ENCODE measurements at places on chromosomes 16 and 17.

- no peak for DNase-seq
Observed at GRCh38 chr17:63503341-63503705, 19.8 kb upstream of the KCNH6 start.

GRCh38 chr17:17757956-17758845 is 76.9 kb downstream of the RAI1 start:
- DNase-seq: no peak

- DNase-seq: no peak
Observed at GRCh38 chr17:41167561-41167960, 460 bp downstream of the KRTAP4-3 start.

DNA sequence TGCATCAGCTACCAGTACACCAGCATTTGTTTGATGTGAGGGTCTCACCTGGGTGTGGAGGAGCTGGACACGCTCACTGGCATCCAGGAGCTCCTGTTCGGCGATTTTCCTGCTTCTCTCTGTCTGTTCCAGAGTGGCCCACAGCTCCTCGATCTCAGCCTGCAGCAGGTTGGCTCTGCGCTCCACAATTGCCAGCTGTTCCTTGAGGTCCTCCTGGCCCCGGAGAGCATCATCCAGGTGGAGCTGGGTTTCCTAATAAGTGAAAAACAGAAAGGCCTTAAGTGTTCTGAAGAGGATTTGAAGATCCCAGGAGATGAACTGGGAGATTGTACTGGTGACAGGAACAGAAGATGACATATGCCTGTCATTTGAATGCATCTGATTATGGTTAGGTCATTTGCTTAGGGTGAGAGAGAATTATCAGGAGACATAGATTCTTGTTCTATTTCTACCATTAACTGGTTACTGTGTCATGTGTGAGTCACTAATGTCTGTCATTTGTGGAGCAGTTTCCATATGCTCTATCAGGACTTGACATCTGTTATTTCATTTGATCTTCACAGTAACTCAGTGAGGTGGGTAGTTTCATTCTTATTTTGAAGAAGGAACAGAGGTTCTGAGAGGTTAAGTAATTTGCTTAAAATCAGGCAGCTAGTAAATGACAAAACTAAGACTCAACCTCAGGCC is 21.5 kb upstream of the MYH13 start:
- DNase-seq: no peak

- no peak for DNase-seq
Observed at GRCh38 chr17:80499961-80500665, 23.7 kb upstream of the NPTX1 start.

GRCh38 chr17:67386965-67387551 is 10.0 kb downstream of the PITPNC1 start:
- peak; percentile 90 for DNase-seq

GRCh38 chr17:79984045-79984840 is 51.4 kb downstream of the TBC1D16 start:
- DNase-seq: no peak

DNA sequence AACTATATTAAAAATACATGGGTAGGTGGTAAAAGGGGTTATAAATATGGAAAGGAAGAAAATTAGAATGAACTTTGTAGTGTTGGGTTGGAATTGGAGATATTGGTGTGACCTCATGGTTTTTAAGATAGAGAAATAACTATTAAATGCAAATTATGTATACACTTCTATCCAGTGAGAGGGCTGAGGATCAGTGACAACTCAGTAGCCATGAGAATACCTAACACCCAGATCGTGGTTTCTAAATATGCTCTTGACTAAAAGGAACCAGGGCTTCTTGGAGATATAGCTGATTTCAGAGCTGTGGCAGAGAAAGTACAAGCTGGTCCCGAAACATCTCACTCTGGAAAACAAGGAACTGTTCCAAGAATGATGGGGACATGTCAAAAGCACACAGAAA is 44.4 kb downstream of the SLC6A4 start:
- DNase-seq: no peak

DNA sequence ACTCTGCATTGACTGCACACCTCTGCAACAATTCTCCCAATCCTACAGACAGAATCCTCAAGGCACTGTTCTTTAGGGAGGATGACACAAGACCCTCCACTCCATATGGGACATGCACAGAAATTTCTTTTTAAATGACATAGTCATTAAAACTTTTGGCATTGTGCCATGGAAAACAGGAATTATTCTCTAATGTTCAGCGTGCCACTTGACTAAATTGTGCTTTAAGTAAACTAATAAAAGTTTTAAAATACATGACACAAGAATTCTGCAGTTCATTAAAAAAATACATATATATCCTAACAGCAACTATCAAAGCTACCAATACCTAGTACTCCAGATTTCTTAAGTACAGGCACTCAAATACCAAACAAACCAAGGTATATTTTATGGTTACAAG is 16.0 kb downstream of the CEP112 start:
- DNase-seq: no peak

DNA sequence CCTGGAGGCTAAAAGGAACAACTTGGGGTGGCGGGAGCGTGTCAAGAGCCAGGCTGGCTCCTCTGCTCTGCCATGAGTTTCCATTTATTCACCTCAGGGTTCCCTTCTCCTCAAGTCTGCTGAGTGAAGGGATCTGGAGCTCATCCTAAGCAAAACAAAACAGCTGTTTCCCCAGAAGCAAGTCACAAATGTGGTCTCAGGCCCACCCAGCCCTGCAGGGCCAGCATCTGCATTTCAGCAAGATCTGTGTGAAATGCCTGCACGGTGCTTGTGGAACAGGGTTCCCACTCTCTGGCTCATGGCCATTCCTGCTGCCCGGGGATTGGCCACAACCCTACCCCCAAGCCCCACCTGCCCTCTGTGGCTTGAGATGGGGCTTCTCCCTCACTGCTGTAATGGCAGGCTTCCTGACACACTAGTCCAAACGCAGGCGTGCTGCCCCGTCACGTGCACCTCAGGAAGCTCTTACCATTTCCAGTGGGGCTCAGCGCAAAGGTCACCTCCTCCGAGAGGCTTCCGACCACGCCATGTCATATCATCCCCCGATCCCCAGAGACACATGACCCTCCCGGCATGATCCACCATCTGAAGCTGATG is 2.3 kb downstream of the SLC38A8 start:
- no peak for DNase-seq

- DNase-seq: no peak
Observed at GRCh38 chr17:83179374-83179773, 100.0 kb downstream of the METRNL start.

- DNase-seq: no peak
Observed at GRCh38 chr17:31248986-31249834, 47.8 kb downstream of the OMG start.

GRCh38 chr17:27525316-27525715 is 69.1 kb downstream of the KSR1 start:
- no peak for DNase-seq

- DNase-seq: no peak
Observed at GRCh38 chr16:47278306-47278970, 134.7 kb upstream of the NETO2 start.

DNA sequence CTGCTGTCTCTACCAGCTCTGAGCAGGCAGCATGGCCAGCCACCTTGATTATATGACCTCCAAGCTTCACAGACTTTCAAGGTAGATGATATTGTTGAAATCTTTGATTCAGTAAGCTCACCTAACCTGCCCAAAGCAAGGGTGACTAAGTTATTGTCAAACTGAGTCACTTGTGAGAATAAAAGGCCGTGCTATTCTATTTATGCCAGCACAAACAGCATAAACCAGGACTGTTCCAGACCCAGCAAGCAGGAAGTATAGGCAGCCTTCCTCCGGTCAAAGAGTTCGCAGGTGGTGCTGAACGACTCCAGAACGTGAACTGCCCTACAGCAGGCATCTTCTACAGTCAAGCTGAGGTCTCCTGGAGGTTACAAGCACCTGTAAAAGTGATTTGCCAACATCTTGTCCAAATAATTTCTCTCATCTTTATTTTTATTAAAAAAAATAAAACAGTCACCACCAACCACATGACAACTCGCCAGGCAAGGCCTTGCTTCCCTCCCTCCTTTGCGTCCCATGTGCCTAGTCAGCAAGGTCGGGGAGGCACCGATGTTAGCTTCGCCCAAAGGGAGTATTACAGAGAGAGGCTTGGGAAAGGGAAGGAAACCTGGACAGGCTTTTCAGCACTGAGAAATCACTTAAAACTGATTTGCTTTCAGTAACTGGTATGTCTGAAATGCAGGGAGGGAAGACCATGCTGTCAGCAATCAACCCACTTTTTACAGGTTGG is 10.8 kb downstream of the ARL2BP start:
- DNase-seq: no peak

GRCh38 chr16:15055141-15056053 is 477 bp downstream of the NTAN1 start:
- peak; percentile 70 for DNase-seq

GRCh38 chr17:49815761-49816281 is 27.3 kb downstream of the KAT7 start:
- DNase-seq: no peak

DNA sequence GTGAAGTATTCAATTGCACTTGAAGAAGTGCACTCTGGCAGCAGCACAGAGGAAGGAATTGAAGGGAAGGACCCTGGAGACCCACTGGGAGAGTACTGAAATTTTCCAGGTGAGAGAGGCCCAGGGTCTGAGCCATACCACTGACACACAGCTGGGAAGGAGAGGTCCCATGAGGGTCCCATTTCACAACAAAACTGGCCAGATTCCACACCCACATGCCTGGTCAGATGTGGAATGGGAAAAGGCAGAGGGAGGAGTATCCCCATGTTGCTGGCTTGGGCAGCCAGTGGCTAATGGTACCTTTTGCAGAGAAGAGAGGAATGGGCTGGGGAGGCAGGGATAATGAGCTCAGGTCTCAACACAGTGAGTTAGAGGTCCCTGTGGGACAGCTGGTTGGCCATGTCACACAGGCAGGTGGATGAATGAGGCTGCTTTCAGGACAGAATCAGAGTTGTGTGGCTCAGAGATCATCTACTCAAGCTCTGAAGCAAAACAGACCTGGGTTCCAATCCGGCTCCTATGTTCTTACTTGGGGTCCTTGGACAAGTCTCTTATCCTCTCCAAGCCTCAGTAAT is 26.2 kb upstream of the NGFR start:
- no peak for DNase-seq

- peak; percentile 72 for DNase-seq
Observed at GRCh38 chr16:85616607-85617321, 3.6 kb downstream of the GSE1 start.

DNA sequence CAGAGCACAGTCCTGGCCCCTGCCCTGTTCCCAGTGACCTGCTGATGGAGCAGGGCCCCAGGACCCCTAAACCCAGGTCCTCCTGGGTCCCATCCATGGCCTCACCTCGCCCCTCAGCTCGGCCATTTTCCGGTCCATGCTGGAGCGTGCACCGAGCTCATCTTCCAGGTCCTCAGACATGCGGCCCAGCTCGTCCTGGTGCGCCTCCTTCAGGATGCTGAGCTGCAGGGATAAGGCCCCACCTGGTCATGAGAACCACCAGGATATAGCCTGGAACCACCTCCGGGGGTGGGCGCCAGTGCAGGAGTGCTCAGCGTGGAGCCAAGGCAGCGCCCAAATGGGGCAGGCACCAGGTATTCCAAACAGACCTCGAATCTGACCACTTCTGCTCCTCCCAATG is 17.9 kb downstream of the CCDC102A start:
- no peak for DNase-seq

DNA sequence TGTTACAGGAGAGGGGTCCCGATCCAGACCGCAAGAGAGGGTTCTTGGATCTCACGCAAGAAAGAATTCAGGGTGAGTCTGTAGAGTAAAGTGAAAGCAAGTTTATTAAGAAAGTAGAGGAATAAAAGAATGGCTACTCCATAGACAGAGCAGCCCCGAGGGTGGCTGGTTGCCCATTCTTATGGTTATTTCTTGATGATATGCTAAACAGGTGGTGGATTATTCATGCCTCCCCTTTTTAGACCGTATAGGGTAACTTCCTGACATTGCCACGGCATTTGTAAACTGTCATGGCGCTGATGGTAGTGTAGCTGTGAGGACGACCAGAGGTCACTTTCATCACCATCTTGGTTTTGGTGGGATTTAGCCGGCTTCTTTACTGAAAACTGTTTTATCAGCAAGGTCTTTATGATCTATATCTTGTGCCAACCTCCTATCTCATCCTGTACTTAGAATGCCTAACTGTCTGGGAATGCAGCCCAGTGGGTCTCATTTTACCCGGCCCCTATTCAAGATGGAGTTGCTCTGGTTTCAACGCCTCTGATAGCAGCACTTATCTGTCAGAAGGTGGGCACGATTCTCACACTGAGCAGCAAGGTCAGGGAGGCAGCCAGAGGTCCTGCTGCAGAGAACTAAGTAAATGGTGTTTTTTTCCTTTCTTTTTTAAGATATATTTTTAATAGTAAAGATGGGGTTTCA is 26.5 kb upstream of the XYLT2 start:
- no peak for DNase-seq

DNA sequence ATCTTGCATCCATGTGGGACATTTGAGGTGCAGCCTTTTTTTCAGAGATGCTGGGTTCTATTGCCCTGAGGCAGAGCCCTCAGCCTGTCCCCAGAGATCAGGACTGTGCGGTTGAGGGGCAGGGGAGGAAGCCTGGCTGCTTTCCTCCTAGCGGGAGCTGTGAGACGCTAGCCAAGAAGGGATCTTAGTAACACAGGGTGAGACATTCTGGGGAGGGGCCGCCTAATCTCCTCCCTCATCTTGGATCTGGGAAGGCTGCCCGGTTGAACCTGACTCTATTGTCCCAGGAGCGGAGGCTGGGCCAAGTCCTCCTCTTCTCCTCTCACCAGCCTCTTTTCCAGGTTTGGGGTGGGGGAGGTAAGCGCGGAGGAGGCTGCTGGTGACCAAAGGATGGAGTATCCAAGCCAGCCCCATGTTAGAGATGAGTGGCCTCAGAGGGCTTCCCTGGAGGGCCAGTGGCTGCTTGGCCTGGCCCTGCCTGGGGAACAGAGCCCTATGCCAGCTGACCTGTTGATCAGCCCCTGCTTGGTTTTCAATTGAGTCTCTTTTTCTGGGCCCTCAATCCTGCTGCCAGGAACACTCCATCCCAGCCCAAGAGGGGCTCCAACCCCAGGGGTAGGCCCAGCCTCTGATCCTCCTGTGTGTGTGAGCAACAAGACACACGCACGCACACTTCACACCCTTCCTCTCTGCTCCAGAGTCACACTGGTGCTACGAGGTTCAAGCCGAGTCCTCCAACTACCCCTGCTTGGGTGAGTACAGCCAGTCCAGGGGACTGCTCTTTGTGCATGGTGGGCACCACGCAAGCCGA is 5.0 kb downstream of the CA4 start:
- no peak for DNase-seq

DNA sequence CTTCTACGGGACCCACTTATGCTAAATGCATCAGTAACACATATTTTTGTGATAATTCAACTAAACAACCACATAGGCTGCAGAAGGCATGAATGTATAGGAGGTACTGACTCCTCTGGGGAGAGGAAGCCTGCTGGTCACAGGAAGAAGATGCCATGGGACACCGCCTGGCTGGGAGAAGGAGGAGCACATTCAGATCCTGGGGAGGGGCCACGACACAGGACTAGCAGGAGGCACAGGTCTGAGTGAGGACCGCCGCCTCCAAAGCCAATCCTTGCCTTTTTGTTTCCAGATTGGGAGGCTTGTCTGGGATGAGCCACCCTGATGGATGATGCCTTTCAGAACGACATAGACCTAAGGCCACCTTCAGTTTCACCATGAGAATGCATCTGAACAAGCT is 34.6 kb downstream of the MBTPS1 start:
- DNase-seq: no peak

- DNase-seq: no peak
Observed at GRCh38 chr17:41792845-41793783, 6.6 kb upstream of the JUP start.

Measured in activated CD4-positive, alpha-beta T cell treated with anti-CD3 and anti-CD28 coated beads, Interleukin-2, amount 10 ng/mL, durations not matched to agents 24 days and 14 days (primary cell).